Vagina (tissue), 2 donors: ENCODE measurements at places on chromosomes 2 and 18. TPM values are rescaled to one million over a fixed set of nuclear protein-coding genes. Genes with fewer than 3 reads are reported as not detected.

DNA sequence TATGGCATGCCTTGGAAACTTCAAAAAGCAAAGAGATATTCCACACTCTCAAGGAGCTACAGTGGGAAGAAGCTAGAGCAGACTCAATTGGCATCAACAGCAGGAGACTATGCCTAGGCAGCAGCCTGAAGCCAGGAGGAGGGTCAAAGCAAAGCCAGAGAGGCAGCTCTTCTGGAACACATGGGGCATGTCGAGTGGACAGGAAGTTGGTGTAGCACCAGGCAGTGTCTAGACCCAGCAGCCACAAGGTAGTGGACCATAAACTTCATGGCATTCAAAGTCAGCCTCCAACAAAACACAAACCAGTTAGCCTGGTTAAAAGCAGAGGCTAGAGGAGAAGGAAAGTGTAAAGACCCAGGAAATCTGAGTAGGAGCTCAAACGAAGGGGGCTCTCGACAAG, 311.2 kb upstream of the PKDCC start:
- DNase-seq, result no peak
- no peak overlapping the region for H3K4me3 ChIP-seq
- no peaks in the 10 kb centered on the region for H3K4me1 ChIP-seq
- no peak overlapping the region for H3K27ac ChIP-seq

- no peaks in the 10 kb centered on the region for H3K27me3 ChIP-seq
- H3K4me1 ChIP-seq, result peaks cover 26% of the 10 kb centered on the region
- H3K27ac ChIP-seq, result peak overlapping the region; percentile 59
- H3K4me3 ChIP-seq, result no peak overlapping the region
These were observed 91.1 kb downstream of the INHBB start for GRCh38 chr2:120436885-120437603.

DNA sequence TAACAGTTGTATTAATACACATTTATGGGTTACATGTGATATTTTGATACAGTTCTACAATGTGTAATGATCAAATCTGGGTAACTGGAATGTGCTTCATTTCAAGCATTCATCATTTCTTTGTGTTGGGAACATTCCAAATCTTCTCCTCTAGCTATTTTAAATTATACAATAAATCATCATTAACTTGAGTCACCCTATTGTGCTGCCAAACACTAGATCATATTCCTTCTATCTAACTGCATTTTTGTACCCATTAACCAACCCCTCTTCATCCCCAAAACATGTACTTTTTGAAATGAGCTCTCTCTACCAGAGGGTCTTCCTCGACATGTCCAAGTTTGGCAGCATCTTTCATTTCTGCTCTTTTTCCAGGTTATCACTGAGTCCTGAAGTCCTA, 81.1 kb upstream of the TTC39C start:
- H3K36me3 ChIP-seq, result peaks cover 47% of the 10 kb centered on the region
- H3K4me3 ChIP-seq, result no peak overlapping the region
- no peaks in the 10 kb centered on the region for H3K27me3 ChIP-seq
- no peak overlapping the region for H3K27ac ChIP-seq
- DNase-seq, result no peak

DNA sequence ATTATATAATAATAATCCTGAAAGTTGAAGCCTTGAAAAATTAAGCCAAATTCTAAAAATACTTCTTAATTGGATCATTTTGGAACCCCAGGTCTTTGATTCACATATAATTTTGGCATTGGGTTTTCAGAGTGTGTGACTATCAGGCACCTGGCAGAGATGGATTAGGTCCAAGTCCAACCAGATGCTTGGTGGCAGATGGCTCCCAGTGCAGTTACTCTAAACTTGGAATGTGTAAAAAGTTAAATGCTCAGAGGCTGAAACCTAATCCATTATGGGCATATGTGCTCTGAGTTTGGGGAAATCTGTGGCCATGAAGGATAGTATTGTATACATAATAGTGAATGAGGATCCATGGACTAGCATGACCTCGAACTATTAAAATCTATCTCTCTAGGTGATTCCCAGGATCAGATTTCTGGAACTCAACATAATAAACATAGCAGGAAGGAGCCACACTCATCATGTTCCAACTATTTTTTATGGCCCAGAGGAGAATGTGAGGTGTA, 333.0 kb downstream of the RPRM start:
- no peak overlapping the region for H3K4me3 ChIP-seq
- H3K27ac ChIP-seq, result no peak overlapping the region
- no peaks in the 10 kb centered on the region for H3K4me1 ChIP-seq
- no peak for DNase-seq

GRCh38 chr2:216594081-216594480, 39.1 kb upstream of the IGFBP2 start:
- no peak for DNase-seq
- H3K27ac ChIP-seq, result no peak overlapping the region
- H3K27me3 ChIP-seq, result no peaks in the 10 kb centered on the region
- peaks cover 42% of the 10 kb centered on the region for H3K4me1 ChIP-seq
- H3K36me3 ChIP-seq, result no peaks in the 10 kb centered on the region

DNA sequence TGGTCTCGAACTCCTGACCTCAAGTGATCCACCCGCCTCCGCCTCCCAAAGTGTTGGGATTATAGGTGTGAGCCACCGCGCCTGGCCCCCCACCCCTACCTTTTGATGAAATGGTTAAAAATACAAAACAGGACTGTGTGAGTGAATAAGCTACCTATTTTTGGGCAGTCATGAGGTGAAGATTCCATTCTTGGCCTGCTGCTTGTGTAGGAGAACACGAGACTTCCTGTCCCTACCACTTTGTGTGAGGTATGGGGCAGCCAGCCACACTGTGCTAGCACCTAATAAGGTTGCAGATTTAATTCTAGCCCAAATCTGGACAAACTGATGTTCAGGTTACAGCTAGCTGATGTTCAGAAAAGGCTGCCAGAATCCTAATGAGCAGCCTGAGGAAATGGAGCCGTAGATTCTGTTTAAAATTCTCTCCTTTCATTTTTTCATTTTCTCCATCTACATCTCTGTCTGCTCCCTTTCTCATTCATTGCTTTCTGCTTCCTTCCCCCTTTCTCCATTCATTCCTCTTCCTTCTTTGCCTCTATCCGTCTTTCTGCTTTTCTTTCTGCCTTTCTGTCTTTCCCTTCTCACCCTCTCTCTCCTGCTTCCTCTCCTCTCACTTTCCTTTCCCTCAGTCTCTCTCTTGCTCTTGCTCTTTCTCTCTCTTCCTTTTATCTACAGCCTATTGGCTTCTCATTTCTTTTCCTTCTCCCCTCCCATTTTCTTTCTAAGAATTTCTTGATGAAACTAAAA, 4.6 kb upstream of the LTBP1 start:
- no peak overlapping the region for H3K27ac ChIP-seq
- H3K4me3 ChIP-seq, result no peak overlapping the region
- DNase-seq, result peak; percentile 31

DNA sequence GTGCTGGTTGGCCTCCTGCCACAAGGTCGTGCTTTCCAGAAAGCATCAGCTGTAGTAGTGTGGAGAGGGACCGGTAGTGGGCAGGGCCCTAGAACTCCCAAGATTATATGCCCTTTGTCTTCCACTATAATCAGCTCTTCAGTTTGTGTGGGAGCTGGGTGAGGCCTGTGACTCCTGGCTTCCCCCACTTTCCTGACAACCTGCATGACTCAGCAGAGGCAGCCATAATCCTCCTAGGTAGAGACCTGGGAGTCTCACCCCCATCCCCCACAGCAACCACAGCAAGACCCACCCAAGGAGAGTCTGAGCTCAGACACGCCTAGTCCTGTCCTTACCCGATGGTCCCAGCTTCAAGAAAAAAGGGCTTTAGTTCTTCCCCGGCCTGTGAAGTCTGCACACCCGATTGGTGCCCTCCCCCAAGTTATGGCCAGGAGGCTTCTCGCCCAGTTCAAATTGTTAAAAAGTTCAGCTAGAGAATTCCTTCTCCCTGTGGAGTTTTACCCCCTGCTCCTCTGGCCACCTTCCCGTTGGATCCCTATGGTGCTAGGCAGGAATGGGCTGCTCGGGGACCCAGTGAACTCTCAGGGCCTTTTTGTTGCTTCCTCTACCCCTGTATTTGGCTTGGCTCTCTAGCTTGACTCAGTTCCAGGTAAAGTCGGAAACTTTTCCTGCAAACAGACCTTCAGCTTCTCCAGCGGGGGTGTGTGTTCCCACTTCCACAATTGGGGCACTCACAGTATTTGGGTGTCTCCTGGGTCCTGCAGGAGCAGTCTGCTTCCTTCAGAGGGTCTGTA, 57.8 kb upstream of the FAM237A start:
- no peaks in the 10 kb centered on the region for H3K27me3 ChIP-seq
- H3K4me1 ChIP-seq, result no peaks in the 10 kb centered on the region
- DNase-seq, result no peak
- H3K27ac ChIP-seq, result no peak overlapping the region
- no peak overlapping the region for H3K4me3 ChIP-seq

DNA sequence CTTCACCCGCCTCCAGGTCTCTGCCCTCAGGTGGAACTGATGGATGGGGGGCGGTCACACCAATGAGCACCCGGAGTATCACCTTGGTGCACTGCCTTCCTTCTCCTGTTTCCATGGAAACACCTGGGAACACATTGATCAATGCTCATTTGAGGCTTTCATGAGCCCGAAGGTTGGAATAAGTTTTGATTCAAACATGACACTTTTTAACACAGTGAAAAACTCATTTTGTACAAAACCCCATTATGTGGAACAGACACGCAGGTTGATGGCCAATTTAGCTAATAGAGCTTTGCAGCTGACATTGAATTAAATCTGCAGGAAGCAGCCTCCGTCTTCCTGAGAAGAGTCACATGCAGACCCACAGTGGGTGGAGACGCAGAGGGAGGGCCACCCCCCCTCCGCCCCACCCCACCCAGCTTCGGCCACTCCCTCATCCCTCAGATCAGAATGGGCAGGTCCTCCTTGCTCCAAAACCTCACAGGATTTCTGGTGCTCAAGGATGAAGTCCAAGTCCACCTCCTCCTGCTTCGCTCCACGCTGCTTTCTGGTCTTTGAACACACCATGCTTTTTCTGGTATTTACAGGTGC, 96.0 kb upstream of the MYCN start:
- no peaks in the 10 kb centered on the region for H3K36me3 ChIP-seq
- H3K4me3 ChIP-seq, result no peak overlapping the region
- H3K4me1 ChIP-seq, result no peaks in the 10 kb centered on the region
- no peaks in the 10 kb centered on the region for H3K27me3 ChIP-seq
- H3K27ac ChIP-seq, result no peak overlapping the region
- DNase-seq, result peak; percentile 64

GRCh38 chr2:138565230-138565598, 63.6 kb downstream of the SPOPL start:
- no peak overlapping the region for H3K27ac ChIP-seq
- H3K4me3 ChIP-seq, result no peak overlapping the region
- no peak for DNase-seq
- H3K27me3 ChIP-seq, result no peaks in the 10 kb centered on the region
- no peaks in the 10 kb centered on the region for H3K4me1 ChIP-seq
- H3K36me3 ChIP-seq, result peaks cover 35% of the 10 kb centered on the region

DNA sequence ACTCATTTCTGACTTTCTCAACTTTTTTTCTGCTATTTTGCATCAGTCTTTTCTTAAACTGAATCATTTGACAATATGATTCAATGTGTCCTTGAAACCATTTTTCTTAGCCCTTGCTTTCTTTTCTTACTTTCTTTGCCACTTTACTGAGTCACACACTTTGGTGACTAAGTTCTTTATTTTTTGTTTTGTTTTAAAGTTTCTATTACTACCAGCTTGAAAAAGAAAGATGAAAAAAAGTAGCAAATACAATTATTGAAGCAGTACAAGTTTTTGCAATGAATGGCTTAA, 116.5 kb downstream of the DOCK10 start:
- no peak overlapping the region for H3K4me3 ChIP-seq
- H3K36me3 ChIP-seq, result no peaks in the 10 kb centered on the region

GRCh38 chr2:212940816-212941215, 210.6 kb downstream of the IKZF2 start:
- no peaks in the 10 kb centered on the region for H3K36me3 ChIP-seq
- H3K4me3 ChIP-seq, result no peak overlapping the region
- no peak for DNase-seq
- no peak overlapping the region for H3K27ac ChIP-seq
- peaks cover 14% of the 10 kb centered on the region for H3K4me1 ChIP-seq

DNA sequence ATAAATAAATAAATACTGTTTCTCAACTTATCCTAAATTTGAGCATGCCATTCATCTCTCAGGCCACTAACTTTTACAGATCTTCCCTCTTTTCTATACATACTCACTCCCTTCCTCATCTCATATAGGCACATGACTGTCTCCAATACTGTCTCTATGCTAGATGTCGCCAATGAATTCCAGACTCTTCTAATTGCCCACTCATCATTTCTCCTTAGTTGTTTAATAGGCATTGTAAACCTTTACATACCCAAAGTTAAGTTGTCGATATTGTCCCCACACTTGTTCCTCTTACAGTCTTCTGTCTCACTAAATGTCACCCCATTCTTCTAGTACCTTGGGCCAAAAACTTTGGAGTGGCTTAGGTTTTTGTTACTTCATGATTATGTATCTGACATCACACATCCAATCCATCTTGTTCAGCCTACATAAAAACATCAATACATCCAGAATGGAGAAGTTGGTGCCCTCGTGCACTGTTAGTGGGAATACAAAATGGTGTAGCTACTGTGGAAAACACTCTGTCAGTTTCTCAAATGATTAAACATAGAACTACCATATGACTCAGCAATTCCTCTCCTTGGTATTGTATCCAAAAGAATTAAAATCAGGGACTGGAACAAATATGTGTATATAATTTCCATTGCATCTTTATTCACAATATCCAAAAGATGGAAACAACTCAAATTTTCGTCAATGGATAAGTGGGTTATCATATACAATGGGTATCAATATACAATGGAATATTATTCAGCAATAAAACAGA, 935.1 kb downstream of the SLC4A3 start:
- no peaks in the 10 kb centered on the region for H3K27me3 ChIP-seq
- H3K4me3 ChIP-seq, result no peak overlapping the region
- no peaks in the 10 kb centered on the region for H3K36me3 ChIP-seq
- H3K4me1 ChIP-seq, result no peaks in the 10 kb centered on the region
- no peak for DNase-seq
- no peak overlapping the region for H3K27ac ChIP-seq

DNA sequence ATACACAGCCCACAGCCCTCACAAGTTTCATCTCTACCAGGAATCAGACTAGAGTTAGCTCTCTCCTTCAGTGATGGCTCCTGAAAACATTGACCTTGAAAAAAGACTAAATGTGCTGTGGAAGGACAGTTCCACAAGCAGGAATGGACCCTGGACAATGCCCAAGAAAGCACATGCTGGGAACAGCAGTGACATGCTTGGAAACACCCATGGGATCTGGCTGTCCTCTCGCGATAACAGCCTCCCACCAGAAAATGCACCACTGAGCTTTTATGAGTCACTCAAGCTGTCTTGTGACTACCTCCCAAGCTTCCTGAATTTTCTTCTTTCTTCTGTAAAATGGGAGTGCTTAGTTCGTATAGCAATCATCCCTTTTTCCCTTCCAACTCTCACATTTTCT, 269.2 kb downstream of the LRATD1 start:
- no peak overlapping the region for H3K4me3 ChIP-seq
- H3K27ac ChIP-seq, result no peak overlapping the region
- H3K4me1 ChIP-seq, result no peaks in the 10 kb centered on the region

The LDAH gene
- 9.1 TPM for total RNA-seq

The KLHL41 gene
- total RNA-seq, result 0.49 TPM
